ENCODE measurements at places on chromosomes 4 and X. TPM values are rescaled to one million over a fixed set of nuclear protein-coding genes. Genes with fewer than 3 reads are reported as not detected.
A peak's percentile ranks its signal among the peaks of the same experiment; 100 is the strongest.

- DNase-seq, result no peak
Measured at GRCh38 chrX:10726647-10727046, 106.3 kb upstream of the MID1 start.

DNA sequence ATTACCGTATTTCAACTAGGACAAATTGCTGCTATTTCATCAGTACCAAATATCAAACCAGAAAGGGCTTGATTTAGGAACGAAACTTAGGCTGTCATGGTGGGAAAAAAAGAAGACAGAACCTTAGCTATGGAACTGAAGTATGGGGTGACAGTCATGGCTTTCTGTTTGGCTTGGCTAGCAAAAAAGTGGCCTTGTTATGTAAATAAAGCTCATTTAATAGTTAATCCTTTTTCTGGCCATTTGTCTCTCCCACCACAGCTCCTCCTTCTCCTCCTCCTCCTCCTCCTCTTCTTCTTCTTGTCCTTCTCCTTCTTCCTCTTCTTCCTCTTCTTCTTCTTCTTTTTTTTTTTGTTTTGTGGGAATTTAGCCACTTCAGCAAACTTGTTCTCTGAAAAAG is 434.7 kb upstream of the NDST4 start:
- no peak for DNase-seq

The TKTL1 gene
- 0.21 TPM for polyA plus RNA-seq

GRCh38 chr4:48812866-48813265 is 18.0 kb upstream of the OCIAD1 start:
- DNase-seq, result no peak

GRCh38 chrX:13891377-13892140 is 74.7 kb upstream of the GPM6B start:
- DNase-seq, result no peak

The ETDB gene
- not detected for polyA plus RNA-seq

DNA sequence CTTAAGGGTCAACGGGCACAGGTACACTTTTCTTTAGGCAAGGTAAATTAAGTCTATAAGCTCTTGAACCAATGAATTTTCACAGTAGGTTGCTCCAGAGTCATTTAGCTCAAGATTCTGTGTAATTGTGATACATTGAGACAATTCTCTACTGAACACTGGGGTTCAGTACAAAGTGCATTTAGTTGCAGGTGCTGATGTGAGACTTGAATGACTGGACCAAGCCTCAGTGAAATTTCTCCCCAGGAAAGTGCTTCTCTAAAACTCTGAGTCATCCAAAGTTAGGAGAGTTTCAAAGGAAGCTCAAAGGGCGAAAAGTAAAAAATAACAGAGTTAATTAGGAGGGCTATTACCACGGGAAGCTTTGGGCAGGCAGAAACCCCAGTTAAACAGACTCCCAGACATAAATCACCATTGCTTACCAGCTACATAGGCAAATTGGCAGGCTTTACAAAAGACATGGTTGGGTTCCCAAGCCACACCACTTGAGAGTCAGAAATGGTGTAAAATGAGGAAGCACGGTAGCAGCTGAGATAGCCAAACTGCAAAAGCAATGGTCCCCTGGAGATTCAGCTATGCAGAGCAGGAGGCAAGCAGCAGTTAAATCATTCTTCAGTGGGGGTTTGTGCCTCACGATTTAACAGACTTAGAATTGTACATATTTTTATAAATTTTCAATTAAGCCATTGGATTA is 202.6 kb downstream of the PCDH19 start:
- no peak for DNase-seq

The GLUD2 gene
- polyA plus RNA-seq, result 3.0 TPM

- no peak for DNase-seq
Measured at GRCh38 chr4:39102297-39102696, 40.3 kb downstream of the KLHL5 start.

GRCh38 chr4:164485136-164485535 is 268.8 kb upstream of the SMIM31 start:
- DNase-seq, result no peak

DNA sequence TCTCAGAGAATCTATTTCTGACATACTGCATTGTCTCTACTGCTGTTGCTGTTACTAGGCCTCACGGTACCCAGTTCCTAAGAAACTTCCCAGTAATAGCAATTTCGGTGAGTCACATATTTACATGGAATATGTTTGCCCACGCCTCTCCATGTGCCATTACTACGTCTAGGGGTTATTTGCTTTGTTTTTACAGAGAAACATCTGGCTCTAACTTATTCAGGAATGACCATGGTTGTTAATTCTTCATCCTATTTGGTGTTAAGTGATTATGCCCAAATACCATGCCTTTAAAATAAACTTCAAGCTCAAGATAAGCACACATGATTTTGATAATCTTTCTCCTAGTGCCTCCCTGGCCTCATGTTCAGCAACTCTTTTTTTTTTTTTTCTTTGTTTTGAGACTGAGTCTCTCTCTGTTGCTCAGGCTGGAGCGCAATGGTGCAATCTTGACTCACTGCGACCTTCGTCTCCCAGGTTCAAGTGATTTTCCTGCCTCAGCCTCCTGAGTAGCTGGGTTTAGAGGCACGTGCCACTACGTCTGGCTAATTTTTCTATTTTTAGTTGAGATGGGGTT is 101.0 kb upstream of the HS3ST1 start:
- DNase-seq, result no peak

- no peak for DNase-seq
Measured at GRCh38 chrX:41067721-41068120, 17.5 kb upstream of the USP9X start.

The KDM6A gene
- polyA plus RNA-seq, result 22.0 TPM

The FAM184B gene
- polyA plus RNA-seq, result 1.3 TPM

DNA sequence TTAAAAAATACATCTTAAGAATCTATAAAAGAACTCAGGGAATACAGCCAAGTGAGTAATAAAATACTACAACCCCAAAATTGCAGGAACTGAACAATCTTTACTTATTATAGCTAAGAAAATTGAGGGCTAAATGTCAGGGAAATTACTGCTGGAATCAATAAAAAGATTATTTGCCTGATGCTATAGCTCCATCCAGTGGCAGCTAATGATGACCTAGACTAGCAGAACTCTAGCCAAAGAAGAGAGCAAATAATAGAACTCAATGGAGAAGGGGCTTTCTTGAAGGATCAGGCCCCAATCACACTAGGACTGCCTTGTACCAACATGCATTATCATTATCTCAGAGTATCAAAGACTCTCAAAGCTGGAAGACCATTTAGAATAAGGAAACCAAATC is 85.0 kb upstream of the FAM241A start:
- DNase-seq, result no peak

The HS3ST1 gene
- 0.57 TPM for polyA plus RNA-seq

GRCh38 chr4:87521757-87522374 is 7.3 kb downstream of the SPARCL1 start:
- DNase-seq, result no peak

The IGSF1 gene
- polyA plus RNA-seq, result 80.4 TPM

GRCh38 chrX:101079736-101080270 is 1.1 kb downstream of the TMEM35A start:
- no peak for DNase-seq

DNA sequence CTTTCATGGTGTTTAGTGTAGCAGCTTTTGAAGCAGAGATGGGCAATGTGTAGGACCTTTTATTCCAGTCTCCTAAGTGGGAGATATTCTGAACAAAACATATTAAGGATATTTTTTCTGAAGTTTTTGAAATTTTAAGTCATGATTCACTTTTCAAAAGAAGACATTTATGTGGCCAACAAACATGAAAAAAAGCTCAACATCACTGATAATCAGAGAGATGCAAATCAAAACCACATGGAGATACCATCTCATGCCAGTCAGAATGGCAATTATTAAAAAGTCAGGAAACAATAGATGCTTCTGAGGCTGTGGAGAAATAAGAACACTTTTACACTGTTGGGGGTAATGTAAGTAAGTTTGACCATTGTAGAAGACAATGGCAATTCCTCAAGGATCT is 76.0 kb downstream of the FAT4 start:
- DNase-seq, result no peak

The SH3BGRL gene
- 85.8 TPM for polyA plus RNA-seq

- DNase-seq, result peak; percentile 30
Measured at GRCh38 chr4:168604496-168605373, 107.9 kb downstream of the PALLD start.

GRCh38 chrX:13101441-13102139 is 57.2 kb upstream of the FAM9C start:
- DNase-seq, result peak; percentile 67

DNA sequence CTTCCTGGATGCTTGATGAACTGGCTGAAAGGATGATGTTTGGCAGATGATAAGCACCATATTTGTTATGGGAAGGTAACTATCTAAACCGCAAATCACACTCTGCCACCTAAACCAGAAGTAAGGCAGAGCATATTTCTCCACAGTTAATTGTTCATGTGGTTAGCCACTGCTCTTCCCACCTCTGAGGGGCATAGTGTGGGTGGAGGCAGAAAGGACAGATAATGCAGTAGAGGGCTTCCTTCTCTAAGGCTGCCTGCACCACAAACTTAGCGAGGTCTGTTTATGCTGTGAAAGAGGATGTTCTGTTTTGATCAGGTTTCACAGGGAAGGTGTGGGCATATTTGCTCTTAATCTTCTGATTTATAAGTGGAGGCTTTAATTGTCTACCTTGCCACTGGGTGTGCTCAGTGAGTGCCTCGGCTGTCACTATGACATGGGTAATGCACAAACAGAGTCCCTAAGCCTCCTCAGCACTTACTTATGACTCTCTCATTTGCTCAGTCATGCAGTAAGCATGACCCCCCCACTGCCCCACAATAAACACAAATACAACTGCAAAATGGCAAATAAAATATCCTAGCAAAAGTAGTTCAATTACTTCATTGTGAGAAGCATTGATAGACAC is 401.0 kb downstream of the TMA16 start:
- no peak for DNase-seq

The EXOC1 gene
- polyA plus RNA-seq, result 19.9 TPM

DNA sequence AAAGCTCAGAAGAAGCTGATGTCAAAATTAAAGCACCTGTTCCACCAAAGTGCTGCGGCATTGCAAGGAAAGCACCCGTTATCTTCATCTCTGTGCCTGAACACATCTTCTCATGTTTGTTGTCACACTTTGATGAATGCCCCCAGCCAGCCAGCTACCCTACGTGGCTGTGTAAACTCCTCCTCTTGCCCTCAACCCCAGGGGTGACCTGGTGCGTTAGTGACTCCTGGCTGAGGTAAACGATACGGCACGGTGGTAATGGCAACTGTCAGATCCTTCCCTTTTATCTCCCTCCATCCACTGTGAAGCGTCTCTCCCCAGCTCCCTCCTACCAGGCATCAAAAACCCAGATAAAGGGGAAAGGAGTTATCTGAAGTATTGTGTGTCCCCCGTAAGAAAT is 90.6 kb upstream of the WWC2 start:
- DNase-seq, result no peak

- no peak for DNase-seq
Measured at GRCh38 chrX:13763489-13763888, 28.9 kb downstream of the OFD1 start.

- peak; percentile 26 for DNase-seq
Measured at GRCh38 chrX:110915111-110915510, 119.5 kb upstream of the CHRDL1 start.

- no peak for DNase-seq
Measured at GRCh38 chr4:38015886-38016515, 55.8 kb downstream of the PTTG2 start.

The IBSP gene
- polyA plus RNA-seq, result not detected

- no peak for DNase-seq
Measured at GRCh38 chr4:26017531-26017930, 103.5 kb downstream of the SMIM20 start.

DNA sequence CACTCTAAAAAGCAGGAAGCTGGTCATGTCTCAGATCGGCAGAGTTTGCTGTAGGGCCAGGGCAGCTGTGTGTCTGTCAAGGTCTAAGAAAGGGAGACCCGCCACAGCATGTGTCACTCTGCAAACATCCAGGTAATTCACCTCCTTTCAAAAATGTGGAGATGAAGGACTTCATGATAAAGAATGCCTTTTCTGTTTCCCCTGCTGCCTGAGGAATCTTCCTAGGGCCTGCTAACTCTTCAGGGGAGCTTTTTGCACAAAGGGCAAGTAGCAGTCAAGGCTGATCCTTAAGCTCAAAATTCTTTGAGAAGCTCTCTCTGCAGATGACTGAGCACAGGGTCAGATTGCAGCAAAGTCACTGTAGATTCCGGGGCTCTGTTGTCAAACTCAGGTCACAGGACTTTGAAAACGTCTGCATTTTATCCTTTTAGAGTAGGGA is 21.1 kb downstream of the RASL11B start:
- no peak for DNase-seq

DNA sequence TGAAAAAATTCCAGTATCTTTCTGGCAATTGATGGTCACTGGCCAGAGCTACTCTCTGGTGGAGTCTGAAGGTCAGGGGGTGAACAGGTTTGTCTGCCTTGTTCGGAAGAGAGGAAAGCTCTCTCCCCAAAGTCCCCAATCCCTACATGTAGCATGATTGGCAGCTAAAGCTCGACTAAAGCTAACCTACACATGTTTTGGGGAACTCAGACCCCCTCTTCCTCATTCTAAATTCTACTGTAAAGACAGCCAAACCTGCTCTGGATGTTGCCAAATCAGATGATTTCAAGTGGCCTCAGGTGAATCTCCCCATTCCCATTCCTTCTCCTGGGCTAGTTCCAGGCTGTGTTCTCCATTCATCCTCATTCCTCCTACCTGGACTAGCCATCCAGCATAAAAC is 84.1 kb downstream of the MSN start:
- no peak for DNase-seq

GRCh38 chr4:1239141-1239949 is 9.6 kb downstream of the CTBP1 start:
- DNase-seq, result no peak

The HS6ST2 gene
- polyA plus RNA-seq, result 39.2 TPM
